Activated T-cell treated with anti-CD3 and anti-CD28 coated beads for 4 hours (primary cell): ENCODE measurements at places on chromosomes 13 and 19.

DNA sequence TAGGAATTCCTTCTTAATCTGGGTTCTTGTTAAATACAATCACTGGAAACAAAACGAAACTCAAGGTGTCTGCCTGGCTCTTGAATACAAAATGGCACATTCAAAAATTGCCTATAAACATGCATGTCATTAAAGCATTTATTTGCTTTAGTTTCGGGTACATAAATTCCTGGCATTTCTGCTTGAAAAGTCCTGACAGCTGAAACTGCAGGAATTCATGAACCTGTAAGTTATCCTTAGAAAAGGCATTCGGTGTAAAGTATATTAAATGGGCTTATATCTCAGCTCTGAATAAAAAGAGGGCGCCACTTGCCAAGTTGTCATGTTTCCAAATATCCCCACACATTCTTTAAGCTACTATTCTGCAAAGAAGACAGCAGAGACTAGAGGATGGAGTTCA, 32.9 kb downstream of the RXFP2 start:
- DNase-seq = no peak

- no peak for DNase-seq
Observed at GRCh38 chr19:11418549-11419506, at the start of gene RGL3. RGL3 (minus strand) TSS chr19:11419314; CDS start chr19:11419278, 36 bp downstream.

DNA sequence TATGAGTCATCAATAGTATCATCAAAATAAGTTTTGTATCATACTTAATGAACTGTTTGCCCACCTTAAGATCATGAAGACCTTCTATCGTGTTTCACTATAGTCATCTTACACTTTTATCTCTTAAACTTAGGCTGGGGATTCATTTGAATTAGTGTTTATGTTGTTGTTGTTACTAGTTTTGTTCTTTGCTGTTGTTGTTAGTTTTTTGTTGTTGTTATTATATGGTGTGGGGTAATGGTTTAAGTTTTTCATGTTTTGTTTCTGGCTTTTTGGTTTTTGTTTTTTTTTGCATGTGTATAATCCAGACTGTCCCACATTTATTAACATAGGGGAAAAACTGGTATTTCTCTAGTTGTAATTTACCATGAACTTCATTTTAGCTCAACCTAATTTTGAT, 965.1 kb upstream of the MIR17HG start:
- DNase-seq = no peak

- no peak for DNase-seq
Observed at GRCh38 chr13:37690361-37690760, 91.8 kb upstream of the POSTN start.

DNA sequence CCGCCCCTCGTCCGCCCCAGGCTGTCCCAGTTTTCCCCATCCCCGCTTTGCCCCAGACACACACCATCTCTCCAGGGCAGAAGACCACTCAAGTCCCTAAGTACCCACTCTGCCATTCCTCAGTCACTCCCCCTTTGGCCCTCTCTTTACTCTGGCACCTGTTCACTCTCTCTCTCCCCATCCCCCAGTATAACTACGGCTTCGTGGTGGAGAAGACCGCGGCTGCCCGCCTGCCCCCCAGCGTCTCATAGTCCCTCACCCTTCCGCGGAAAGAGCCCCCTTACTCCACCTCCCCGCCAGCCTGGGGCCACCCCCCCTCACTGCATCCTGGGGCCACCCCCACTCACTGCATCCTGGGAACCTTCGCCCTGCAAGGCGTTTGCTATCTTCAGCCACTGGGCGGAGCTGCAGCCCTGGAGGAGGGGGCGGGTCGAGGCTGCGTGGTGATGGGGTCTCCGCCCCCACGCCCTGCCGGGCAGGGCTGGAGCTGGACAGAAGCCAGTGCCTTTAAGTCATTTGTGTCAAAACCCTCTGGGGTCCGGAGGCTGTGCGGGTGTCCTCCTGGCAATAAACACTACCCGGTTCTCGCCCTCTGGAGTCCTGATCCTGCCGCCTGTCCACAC, 5.0 kb downstream of the MVB12A start:
- no peak for DNase-seq

DNA sequence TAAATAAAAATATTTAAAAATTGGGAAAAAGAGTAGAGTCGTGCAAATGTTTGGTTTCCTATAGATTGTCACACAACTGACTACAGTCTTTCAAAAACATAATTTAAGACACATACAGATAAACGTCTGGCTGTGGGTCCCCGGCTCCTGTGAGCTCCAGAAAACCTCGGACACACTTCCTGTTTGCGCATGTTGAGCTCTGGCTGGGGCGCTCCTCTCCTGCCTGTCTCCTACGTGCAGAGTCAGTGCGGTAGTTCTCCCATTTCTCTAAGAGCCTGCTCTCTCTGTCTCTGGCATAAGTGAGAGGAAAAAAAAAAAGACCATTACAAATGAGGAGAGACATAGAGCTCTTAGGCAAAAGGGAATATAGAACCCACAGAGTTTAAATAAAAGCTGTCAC, 128.2 kb upstream of the OBI1 start:
- DNase-seq = no peak

GRCh38 chr19:9835507-9835949, 410 bp downstream of the PIN1 start:
- DNase-seq = no peak

DNA sequence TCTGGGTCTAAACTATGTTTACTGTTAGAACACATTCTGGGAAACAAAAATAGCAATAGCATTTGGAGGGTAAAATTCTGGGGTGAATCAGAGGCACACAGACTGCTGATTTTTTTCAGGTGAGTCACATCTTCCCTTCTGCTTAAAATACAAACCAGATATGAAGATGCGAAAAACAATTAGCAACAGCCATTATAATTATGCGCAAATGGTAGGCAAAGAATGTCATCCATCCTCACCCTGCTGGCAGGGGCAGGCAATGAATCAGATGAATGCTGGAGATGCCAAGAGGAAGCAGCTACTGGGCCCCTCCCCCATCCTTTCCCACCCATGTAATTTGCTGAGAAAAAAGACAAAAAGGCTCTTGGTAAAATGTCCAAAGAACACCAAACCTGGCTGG, 282.9 kb downstream of the KLF5 start:
- DNase-seq = no peak

- DNase-seq = no peak
Observed at GRCh38 chr19:54319892-54320670, 7.1 kb upstream of the LILRA5 start.

DNA sequence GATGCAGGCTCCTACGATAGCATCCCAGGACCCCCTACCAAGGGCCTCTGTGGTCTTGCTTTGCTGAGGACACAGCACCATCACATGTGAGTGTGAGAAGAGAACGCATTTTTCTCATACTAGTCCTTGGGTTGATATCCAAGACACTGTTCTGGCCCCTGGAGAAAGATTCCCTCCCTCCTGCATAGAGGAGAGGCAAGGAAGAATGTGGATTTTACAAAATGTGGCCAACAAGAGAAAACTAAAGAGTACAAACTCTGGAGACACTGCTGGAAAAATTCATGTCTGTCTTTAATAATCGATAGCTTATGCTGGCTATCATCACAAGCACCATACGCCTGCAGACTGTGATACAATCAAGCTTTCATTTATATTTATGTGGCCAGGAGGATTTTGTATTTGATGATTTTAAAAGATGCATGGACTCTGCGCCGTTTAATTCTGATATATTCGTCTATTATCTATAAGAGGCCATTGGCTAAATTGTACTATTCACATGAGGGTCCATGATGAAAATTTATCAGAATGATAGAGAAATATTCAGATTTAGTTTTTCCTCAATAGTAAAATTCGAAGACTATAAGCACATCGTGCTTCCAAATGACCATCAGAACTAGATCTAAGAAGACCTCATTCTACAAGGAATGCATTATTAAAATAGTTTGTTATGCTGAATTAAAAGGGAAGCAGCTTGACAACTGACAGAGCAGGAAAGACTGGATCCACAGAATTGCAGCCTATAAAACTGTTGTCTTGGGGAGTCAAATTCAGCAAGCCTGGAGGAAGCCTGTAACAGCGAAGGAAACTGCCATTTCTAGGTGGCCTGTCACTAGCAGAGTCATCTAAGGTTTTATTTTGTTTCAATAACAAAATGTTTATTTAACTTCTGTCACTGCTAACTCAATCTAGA, 578.7 kb downstream of the DIAPH3 start:
- DNase-seq = no peak

GRCh38 chr19:35171730-35172129, 17.2 kb downstream of the FXYD5 start:
- DNase-seq = no peak

- no peak for DNase-seq
Observed at GRCh38 chr13:106530171-106530851, 5.2 kb downstream of the EFNB2 start.

GRCh38 chr19:13493516-13494310, 12.6 kb downstream of the CACNA1A start:
- no peak for DNase-seq

GRCh38 chr19:7562646-7563393, 27.3 kb downstream of the PNPLA6 start:
- no peak for DNase-seq

GRCh38 chr19:751501-752341, 809 bp downstream of the MISP start:
- no peak for DNase-seq

GRCh38 chr19:42658076-42658475, 63.4 kb upstream of the CEACAM8 start:
- DNase-seq = no peak

DNA sequence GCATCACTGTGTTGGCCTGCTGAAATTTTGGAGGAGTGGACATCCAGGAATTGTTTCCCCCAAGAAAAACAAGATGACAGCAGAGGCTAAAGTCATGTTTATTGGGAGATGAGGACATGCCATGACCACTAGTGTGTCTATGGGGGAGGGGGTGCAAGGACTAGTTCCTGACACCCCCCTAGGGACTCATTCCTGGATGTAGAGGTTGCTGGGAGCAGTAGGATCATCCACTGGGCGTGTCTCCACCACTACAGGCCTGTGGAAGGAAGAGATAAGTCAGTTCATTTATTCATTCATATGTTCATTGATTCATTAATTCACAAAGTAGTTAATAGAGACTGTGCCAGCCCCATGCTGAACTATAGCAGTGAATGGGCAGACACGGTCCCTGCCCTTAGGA, 30.2 kb downstream of the MAP4K1 start:
- DNase-seq = no peak

GRCh38 chr13:112968380-112968909, 569 bp upstream of the MCF2L start:
- peak; percentile 10 for DNase-seq

DNA sequence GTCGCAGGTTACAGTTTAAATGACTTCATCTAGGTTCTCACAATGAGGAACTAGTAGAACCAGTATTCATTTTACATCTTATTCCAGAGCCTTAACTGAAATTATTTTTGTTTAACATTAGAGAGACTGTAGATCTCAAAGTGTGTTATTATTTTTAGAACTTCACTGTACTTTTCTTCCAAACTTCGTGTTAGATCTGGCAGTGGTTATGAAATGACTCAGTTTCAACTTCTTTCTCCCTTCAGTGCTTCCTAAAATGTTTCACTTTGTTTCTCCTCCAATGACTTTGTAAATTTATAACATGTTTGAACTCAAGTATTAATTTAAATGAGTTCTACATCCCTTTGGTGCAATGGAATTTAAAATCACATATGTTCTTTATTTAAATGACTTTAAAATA, 139.3 kb downstream of the PCDH9 start:
- no peak for DNase-seq

DNA sequence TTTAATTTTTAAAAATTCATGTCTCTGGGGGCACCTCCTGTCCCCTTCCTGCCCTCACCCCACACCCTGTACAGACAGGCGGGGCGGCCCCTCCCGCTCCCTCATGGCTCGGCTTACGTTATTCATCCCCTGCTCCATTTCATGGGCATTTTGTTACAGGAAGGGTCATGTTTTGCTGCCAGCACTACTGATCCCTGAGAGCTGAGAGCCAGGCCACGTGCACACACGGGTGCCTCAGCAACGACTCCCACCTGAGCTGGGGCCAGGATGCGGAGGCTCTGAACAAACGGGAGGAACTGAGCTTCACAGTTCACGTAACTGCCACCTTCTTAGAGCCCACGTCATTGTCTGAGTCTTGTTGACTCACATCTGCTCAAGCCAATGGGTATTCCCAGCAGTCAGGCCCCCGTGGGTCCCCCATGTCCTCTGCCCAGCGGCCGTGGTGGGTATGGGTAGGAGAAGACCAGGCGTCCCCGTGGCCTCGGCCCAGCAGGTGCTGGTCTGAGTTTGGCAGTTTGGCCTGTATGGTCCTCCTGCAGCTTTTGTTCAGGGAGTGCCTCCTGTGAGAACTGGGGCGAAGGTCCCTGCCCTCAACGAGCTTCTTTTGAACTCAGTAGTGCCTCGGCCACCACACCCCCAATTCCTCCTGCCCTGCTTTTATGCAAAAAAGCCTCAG, 16.4 kb upstream of the TMEM255B start:
- DNase-seq = no peak

DNA sequence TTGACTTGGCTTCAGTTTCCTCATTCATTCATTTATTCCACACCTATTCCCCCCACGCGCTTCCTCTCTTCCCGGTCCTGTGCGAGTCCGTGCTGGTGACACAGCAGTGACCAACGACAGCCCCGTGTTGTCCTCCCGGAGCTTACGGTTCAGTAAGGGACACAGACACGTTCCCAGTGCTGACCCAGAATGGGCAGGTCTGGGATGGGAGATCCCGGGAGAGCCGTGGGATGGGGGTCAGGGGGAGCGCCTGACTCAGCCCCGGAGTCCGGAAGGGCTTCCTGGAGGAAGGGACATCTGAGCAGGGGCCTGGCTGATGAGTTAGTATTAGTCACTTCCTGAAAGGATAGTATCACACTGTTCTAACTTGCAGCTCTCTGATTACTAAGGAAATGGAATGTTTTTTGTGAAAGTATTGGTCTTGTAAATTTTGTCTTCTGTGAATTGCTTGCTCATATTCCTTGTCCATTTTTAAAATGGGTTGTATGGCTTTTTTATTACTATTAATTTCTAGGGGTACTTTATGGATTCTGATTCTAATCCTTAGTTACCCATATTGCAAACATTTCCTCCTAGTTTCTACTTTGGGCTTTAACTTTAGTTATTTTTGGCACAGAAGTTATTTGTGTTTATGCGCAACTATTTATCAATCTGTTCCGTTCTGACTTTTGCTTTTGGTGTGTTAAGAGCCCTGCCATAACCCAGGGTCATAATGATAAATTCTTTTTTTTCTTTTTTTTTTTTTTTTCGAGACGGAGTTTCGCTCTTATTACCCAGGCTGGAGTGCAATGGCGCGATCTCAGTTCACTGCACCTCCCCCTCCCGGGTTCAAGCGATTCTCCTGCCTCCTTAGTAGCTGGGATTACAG, 708 bp upstream of the ERCC1 start:
- DNase-seq = no peak
